ENCODE measurements at places on chromosomes 16 and 17.

DNA sequence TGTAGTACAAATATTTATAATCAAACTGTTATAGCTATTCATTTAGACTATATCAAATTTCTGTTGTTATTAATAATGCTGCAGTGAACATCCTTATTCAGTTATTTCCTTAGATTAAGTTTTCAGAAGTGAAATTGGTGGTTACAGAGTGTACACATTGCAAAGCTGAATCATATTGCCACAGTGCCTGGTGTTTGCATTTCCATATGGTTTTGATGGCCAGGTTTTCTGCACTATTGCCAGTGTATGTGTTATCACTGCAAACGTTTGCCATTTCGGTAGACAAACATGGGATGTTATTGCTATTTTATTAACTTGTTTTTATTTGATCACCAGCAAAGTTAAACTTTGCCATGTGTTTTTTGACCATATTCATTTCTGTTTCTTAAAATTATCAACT lies 259.4 kb downstream of the CDH13 start:
- no peak for DNase-seq

DNA sequence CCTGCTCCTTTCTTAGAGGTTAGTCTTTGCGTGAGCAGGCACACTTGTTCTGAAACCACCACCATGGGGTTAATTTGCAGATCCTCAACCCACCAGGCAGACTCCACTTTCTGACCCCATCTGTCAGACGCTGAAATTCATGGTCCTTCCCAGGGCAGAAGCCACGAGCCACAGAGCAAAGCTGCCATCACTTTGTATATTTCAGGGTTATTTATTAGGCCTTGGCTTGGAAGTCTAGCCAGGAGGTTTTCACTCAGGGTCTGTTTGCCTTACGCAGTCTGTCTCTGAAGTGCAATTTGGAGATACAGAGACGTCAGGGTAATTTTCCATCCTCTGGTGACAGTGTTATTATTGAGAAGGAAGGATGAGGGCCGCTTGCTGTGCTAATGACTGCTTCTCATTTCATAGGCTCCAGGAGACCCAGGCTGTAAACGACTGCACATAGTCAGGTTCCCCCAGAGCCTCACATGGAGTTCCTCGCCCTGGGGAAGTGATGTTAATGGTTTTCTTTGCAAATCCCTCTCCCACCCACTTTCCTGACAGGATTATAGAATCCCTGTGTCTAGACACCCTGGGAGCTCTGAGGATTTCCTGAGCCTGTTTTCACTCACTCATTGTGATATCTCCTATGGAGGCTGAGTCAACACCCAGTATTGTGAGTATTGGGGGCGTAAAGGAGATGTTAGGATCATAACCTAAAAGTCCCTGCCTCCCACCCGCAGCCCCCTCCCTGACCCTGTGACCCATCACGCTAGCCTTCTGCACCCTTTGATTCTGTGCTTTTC lies 269.0 kb downstream of the ABCC12 start:
- peak; percentile 16 for DNase-seq

DNA sequence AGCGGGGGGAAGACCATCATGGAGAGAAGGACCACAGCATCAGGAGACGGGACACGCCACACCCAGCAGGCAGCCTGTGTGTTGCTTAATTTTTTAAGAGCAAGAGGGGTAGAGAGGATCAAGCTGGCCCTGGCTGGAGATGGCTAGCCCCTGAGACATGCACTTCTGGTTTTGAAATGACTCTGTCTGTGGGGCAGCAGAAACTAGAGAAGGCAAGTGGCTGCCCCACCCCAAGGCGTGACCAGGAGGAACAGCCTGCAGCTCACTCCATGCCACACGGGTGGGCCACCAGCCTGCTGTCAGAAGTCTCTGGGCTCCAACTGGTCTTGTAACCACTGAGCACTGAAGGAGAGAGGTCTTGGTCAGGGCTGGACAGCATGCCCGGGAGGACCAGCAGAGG lies 75.5 kb downstream of the SOCS1 start:
- no peak for DNase-seq

DNA sequence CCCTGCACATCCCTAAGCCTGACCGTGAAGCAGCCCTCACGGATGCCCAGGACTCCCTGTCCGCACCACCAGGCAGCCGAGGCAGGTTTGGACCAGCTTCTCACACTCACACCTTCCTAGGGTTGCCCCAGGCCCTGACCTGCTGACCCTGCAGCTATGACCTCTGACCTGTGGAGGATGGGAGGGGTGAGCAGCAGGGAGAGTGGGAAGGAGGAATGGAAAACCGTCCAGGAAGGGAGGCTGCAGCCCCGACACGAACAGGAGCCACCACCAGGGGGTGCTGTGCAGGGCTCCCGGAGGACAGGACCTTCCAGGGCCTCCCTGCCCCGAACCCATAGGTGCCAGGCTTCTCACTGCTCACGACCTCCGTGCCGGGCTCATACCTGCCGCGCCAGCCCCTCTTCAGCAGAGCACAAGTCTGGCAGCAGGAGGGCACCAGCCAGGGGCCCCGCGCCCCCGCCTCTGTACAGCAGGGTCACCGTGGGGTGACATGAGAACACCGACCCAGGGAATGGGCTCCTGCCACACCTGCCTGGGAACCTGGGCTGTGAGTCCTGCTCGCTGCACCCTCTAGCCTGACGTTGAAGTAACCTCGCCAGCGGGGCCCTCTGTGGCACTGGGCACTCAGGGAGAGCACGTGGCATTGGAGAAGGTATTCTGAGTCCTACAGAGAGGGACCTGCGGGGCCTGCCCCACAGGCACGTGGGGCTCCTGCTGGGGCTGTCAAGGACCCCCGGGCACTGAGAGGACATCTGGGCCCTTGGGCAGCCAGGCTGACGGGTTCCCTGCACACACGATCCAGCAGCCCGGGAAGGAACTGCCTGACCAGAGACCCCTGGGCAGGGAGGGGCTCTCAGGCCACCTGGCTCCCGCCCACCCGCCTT lies 37.6 kb downstream of the CTU2 start:
- DNase-seq = peak; percentile 57

- DNase-seq = no peak
These were observed 133.9 kb downstream of the PARN start for GRCh38 chr16:14496047-14496770.

DNA sequence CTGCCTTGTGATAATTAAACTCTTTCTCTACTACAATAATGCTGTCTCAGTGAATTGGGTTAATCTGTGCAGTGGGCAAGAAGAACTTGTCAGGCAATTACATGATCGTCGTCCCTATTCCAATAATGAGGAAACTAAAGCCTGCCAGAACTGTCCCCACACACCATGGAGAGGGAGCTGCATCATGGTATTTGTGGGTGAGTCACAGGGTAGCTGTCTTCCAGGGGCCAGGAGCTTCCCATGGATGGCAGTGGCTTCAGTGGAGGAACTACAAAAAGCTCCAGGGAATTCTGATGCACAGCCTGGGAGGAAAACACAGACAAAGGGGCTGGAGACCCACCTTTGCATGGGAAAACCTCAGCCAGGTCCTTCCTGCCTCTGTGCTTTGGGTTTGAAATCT lies 83.3 kb upstream of the C16orf82 start:
- DNase-seq = no peak

DNA sequence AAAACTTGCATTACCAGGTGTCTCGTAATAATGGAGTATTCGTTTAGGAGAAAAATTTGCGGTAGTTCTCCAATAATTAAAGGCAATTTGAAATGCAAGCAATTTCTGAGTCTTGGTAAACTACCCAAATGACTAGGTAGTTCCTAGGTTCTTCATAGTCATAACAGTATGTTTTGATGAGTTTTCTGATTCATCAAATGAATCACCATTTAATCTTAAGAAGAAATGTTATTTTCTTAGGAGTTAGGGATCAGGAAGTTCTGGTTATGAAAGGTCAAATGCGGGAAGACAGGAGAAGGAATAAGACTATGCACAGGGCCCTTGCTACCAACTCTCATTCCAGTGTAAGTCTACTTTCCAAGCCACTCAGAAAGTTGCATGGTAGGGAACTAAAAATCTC lies 221.5 kb upstream of the SOX9 start:
- no peak for DNase-seq

GRCh38 chr16:8644211-8645140 lies 23.0 kb downstream of the METTL22 start:
- no peak for DNase-seq

DNA sequence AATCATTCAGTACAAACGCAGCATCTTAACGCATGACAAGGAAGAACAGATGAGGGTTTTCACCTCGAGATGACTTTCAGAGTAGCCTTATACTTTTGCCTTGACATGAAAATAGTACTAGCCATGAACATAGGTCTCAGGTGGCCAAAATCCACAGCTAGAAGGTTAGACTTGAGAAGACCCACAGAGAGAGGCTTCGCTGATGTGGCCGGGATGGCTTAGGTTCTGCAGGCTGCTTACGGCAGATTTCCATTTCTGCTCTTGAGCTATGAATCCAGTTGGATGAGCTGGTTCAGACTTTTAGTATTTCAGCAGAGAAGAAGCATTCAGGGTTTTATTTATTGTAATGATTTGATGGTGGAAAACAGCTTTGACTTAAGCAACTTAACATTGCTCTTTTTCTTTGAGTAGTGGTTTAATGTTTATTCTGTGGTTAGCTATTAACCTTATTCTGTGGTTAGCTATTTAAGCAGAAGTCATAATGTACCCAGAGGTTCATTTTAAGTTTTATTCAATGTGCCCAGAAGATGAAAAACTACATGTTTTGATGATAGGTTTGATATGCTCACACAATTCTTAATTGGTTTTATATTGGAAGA lies 7.6 kb downstream of the KRT24 start:
- no peak for DNase-seq

- DNase-seq = no peak
These were observed 2172.0 kb downstream of the TP53TG3F start for GRCh38 chr16:35631261-35631945.

- no peak for DNase-seq
These were observed 64.6 kb downstream of the FTO start for GRCh38 chr16:53768593-53768992.

DNA sequence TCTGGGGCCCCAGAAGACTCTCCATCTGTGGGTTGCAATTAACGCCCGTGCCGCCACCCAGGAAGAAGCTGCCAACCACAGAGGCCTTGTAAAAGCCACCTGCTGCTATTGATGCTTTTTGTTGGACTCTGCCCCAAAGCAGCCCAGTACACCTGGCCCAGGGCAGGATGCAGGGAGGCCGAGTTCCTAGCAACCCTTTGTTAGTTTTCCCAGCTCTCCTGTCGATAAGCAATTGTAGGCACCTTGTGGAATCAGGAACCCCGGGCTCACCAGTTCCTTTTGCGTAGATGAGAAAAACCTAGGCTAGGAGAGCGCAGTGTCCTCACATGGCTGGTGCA lies 103.3 kb downstream of the ABCC6 start:
- DNase-seq = no peak
